ENCODE measurements at places on chromosomes 2 and 18.

DNA sequence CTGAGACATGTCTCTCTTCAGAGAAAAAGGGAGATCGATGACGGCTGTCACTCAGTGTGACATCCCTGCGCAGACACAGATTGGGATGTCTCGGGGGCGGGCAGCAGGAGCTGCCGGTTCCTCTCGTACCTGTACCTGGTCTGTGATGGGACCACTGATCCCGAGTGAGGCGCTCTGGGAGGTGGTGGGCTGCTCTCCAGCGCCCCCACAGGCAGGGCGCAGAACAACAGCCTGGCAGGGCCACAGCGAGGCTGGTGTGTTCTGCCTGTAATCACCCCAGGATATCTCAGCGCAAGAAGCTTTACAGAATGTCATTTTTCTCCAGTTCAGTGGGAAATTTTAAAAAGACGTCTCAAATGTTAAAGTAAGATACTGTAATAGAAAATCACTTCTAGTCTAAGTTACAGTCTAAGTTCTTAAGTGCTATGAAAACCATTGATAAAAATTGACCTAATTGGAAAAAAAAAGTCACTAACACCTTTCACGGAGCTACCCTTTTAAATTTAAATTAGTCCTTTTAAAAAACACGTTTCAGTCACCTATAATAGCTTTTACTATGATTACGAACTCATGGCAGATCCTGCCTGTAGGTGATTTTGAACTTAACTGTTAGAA, 189.8 kb downstream of the SNTG2 start:
- peak; percentile 63 for DNase-seq

DNA sequence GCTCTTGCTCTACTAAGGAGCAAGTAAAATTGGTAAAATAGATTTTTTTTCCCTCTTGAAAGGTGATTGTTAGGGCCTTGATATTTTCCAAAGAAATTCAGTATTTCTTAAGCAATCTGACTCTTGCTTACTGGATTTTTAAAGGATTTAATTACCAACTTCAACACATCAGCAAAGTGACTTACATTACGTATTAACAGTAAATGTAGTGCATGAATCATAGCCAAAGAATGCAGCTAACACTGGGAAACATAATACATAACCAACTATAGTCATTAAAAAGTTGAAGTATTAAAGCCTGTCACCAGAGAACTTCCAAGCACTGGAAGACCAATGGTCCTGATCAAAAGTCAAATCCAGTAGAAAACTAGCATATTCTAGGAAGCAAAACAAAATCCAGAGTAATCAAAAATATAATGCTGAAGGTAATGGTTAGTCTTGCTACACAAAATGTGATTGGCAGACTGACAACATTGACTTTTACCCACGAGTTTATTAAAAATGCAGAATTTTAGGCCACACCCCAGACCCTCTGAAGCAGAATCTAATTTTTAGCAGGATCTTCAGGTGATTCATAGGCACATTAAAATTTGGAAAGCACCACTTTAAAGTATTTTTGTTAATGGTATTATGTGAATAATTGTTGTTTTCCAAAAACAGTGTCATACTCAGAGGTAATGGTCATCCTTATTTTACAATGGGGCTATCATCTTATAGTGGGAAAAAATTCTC, 31.8 kb upstream of the CAVIN2 start:
- DNase-seq, result no peak

DNA sequence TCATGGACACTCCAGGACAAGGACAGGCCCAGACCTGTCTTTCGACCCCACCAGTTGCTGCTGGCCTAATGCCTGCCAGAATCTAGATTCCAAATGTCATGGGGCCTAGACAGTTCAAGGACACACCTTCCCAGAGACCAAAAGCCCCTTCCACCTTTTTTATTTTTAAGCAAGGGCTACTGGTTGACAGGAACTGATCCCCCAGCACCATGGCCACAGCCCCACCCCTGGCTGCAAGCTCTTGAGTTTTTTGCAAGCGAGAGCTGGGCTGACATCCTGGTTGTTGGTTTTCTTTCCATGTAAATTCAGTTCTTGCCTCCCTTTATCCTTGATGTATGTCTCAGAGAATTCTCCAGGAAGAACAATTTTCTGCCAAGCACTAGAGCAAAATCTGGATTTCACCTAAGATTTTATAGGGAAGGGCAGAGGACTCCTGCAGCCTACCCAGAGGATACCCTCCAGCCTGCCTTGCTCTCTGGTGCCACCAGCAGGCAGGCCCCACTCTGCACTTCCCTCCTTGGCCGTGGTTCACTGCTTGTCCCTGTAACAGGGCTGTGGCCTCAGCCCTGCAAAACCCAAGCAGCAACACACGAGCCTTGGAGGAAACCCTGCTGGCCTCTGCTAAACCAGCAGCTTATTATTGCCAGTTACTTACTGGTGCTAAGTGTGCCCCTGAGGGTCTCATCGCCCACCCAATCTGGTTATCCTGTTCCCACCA, 97.7 kb downstream of the TWIST2 start:
- no peak for DNase-seq

DNA sequence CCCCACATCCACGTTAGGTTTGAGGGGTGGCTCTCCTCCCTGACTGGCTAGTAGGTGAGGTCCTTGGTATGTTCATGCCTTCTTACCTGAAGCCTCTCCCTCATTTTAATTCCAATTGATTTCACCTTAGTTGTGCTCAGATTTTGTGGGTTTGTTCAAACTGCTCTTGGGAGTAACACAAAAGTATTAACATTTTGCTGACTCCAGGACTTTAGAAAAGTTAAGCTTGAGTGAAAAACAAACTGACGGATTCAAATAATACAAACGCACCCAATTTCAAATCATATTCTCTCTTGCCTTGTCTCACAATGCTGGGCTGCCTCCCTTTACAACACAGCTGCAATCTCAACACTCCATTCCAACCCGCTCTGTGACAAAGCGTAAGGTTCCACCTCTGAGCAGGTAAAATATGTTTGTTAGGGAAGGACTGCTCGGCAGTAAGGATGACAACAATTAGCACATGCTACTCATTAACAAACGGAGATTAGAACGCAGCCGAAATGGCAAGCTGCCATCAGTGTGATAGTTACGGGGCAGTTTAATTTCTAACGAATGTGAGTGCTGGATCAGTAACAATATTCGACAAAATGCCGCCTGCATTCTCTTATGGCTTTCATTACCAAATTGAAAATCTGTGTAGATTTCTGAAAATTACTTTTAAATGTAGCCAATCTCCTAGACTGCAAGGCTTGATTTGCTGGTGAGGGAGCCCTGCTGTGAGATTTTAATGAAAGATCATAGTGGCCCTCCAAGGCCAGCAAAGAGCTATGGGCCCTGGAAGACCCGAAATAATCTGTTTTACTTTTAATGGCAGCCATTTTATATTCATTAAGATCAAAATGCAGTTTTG, 730.6 kb upstream of the FANCL start:
- no peak for DNase-seq

- DNase-seq, result no peak
These were observed 657.9 kb downstream of the NYAP2 start for GRCh38 chr2:226057365-226057764.

DNA sequence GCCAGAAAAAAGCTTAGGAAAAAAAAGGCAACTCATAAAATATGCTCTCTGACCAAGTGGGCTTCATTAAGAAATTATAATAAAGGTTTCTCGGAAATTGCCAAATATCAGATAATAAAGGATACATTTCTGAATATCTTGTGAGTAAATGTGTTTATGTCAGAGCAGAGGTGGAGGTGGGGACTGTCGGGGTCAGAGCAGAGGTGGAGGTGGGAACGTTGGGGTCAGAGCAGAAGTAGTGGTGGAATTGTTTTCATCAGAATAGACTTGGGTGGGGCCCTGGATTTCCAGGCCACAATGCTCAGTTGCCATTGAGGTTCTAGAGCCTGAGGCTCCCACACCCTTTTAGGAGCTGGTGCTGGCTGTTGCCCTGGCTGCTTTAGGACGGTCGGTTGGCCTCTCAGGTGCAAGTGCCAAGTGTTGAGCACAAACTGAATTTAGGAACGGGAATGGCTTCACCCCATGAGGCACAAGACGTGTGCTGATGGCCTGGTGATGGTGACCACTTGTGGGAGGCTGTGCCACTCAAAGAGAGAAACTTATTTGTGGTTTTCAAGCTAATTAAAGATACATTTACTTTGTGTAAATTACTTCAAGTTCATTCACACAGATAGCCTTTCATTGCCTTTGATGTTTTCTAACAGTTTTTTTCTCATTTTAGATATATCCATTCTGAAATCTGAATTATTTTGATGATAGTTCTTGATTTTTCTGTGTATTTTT, 131.5 kb downstream of the ATP9B start:
- DNase-seq, result no peak

DNA sequence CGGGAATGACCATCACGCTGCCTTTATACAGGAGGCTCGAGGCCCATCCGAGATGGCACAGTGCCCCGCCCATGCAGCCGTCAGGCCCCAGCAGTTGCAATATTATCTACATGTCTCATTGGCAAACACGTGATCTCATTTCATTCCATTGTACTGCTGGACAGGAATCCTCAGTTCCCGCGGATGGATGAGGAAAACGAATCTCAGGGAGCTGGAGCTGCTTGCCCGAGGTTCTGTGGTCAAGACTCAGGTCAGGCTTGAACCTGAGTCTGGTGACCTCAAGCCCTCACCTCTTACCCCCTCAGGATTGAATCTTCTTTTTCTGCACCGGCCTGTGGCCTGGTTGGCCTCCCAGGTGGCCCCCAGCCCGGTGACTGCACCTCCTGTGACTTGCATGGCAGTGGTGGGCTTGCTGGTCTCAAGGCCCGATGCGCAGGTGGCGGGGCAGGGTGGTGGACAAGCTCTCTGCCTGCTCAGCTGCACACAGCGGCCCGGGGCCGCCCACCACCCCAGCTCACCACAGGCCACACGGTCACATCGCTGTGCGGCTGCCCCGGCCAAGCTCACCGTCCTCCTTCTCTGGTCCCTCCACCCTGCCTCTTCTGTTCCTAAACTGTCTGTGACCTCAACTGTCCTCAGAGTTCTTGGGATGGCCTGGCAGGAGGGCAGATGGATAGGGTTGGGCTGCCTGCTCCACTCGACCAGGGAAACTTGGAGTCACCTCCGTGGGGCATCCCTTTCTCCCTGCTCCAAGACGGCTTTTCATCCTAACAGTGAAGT, 52.0 kb upstream of the HS6ST1 start:
- no peak for DNase-seq

GRCh38 chr2:158753641-158754611, 41.2 kb upstream of the DAPL1 start:
- no peak for DNase-seq

- peak; percentile 48 for DNase-seq
These were observed 7.8 kb upstream of the TRABD2A start for GRCh38 chr2:84888401-84889276.

GRCh38 chr2:159786938-159787337, 11.1 kb downstream of the CD302 start:
- no peak for DNase-seq

DNA sequence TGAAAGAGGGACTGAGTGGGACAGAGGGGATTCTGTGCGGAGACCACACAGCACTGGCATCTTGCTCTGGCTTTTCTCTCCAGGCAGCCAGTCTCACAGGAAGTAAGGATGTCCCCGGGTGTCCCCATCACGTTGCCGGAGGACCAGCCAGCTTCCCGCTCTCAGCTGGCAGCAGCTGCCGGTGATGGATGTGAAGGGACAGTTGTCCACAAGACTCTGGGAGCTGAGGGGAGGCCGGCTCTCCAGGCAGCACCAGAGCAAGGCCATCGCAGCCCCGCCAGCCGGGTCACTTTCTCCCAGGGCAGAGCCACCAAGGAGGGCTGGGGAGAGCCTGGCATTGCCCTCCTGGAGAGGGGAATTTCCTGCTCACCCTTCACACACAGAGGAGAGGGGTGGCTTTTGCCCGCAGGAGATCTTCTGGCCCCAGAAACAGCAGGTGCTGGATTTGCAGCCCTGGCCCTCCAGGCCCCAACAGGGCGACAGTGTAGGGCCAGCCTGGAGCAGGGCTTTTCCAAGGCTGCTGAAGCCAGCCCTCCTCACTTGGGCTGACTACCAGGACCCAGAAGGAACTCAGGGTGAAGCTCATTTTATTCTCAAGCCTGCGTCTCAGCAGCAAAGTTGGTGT, 24.0 kb upstream of the B3GNT7 start:
- DNase-seq, result no peak

GRCh38 chr18:39773646-39774045, 2181.4 kb upstream of the PIK3C3 start:
- no peak for DNase-seq

GRCh38 chr2:151762694-151763093, 28.4 kb upstream of the NEB start:
- no peak for DNase-seq

DNA sequence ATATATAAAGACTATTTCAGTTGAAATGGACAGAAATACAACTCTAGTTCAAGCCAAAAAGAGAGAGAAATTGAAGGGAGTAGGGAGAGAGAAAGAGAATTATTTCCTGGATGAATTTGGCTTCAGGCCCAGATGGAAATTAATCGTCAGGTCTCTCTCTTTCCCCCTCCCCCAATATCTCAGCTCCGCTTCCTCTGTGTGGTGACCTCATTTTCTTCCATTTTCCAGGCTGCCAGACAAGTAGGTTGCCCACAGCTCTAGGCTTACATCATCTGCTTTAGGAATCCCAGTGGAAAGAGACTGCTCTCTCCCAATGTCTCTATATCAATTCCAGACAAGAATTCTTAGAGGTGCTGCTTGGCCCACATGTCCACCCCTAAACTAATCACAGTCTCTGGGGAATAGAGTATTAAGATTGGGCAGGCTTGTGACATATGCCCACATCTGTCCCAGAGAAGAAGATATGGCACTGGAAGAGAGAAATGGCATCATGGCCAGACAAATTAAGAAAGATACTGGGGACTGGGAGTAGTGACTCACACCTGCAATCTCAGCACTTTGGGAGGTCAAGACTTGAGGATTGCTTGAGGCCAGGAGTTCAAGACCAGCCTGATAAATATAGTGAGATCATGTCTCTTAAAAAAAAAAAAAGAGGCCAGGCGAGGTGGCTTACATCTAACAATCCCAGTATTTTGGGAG, 37.2 kb upstream of the CFAP36 start:
- DNase-seq, result no peak

- no peak for DNase-seq
These were observed 197.5 kb downstream of the PDE1A start for GRCh38 chr2:182229297-182229696.

DNA sequence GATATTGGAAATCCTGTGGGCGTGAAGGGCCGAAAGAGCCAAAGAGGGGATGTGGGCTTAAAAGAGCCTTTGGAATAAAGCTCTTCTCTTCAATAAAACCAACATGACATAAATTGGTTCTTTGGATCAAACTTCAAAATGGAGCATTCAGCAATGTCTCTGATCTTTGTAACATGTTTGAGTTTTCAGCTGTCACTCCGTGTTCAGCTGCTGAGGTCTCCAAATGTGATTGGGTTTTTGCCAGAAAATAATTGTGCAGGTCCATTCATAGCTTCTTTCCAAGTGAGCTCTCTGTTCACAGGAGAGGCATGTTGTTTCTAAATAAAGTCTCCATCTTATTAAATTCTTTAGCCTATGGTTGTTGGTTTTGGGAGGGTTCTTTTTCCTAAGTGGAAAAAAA, 127.6 kb upstream of the CCDC68 start:
- DNase-seq, result no peak

GRCh38 chr2:126685629-126686028, 29.7 kb downstream of the GYPC start:
- no peak for DNase-seq

GRCh38 chr18:72342933-72343332, 201.2 kb downstream of the CBLN2 start:
- DNase-seq, result no peak

All from activated T-cell treated with anti-CD3 and anti-CD28 coated beads, Interleukin-2, amount 50 U/mL, for 1 hour (primary cell).